NCI-H1417 treated with DMSO at 0.1 percent for 48 hours (cell line): ENCODE measurements at places on chromosomes 11 and 22.

DNA sequence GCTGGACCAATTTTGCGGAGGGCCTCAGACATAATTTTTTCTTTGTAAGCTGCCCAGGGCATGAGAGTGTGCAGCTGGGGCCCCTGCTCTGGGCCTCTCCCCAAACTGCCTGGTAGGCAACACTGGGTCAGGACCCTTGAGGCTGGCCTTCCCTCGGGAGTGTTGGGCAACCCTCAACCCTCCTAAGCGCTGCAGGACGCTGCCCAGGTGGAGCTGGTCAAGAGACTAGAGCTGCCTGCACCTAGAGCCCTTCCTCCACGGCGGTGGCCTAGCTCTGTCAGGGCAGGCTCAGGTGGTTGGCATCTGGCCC lies 505 bp upstream of the TMEM132A start:
- no peak for DNase-seq

DNA sequence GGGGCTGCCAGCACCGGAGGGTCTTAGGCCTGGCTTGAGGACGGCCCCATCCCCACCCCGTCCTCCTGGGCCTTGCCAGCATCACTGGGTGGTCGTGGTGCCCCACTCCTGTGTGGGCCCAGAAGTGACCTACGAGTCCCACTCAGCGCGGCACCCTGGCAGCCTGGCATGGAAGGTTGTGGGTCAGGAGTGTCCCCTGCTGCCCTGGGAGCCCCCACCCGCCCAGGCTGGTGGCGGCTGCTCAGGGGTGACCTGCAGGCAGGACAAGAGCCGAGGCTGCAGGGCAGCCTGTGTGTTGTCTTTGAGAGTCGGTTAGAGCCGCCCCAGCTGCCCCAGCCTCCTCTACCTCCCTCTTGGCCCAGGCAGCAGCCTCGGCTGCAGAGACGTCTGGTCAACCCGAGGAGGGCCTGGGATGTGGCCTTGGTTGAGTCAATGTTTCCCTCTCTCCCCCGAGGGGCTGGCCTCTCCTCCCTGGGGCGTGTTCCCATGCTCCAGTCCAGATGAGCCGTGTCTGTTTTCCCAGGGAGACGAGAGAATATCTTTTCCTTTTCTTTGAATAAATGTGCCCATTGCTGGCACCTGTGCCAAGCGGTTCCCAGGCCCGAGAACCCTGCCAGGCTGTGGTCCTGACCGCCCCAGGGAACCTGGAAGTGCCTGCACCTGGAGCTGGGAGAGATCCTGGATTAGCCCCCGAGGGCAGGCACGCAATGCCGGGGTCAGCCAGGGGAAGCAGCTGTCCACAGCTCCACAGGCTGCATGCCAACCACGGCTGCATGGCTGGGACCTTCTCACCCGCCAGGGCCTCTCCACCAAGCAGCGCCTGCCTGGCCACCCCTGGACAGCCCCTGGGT lies 35.7 kb upstream of the MUC5AC start:
- DNase-seq = no peak

- no peak for DNase-seq
Observed at GRCh38 chr22:43792905-43793304, 19.2 kb downstream of the EFCAB6 start.

- no peak for DNase-seq
Observed at GRCh38 chr11:116194156-116194904, 578.5 kb downstream of the BUD13 start.

GRCh38 chr22:23533328-23533762 lies 46.7 kb downstream of the IGLL1 start:
- DNase-seq = no peak

DNA sequence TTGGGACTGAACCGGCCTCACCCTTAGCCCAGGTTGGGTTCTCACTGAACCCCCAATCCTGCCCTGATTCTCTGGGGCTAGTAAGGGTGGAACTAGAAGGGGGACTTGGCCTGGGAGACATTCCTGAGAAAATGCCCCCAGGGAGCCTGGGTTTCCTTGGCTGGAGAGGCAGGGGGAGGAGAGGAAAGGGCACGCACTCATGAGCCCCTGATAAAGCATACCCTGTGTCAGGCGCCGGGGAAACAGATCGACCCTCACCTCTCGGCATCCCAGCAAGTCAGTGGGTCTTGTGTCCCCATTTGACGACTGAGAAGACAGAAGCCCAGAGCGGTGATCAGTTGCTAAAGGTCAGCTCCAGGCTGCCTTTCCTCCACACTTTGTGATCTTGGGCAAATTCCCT lies 47.7 kb upstream of the RTL6 start:
- DNase-seq = no peak
